ENCODE measurements at places on chromosomes 2 and 18.

DNA sequence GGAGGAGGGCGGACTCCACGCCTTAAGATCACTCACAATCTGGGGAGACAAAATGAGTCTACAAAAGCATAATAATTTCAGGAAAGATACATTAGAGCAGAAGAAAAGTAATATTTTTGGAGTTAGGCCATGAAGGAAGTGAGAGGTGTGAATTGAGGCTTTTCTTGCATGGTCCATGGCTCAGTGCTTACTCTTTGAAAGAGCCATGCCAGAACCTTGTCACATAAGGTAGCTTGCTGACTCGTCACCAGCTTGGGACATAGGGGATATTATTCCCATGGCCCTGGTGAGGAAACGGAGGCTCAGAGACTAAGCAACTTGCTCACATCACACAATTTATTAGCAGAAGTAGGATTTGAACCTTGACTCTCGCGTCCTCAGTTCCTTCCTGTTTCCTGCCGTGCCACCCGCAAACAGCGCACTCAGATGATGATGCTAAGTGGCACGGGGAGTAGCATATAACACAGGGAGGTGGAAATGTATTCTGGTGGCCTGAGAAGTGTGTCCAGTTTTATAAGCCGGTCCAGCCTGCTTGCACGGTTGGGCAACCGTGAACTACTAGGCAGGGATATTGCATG is 312.2 kb upstream of the EPAS1 start:
- no peak for DNase-seq

GRCh38 chr18:68972176-68972575 is 174.3 kb downstream of the CCDC102B start:
- no peak for DNase-seq

GRCh38 chr2:111042261-111042660 is 78.5 kb upstream of the BCL2L11 start:
- DNase-seq = no peak

GRCh38 chr2:15892151-15892880 is 48.0 kb upstream of the MYCN start:
- no peak for DNase-seq

- no peak for DNase-seq
Measured at GRCh38 chr2:48274040-48274439, 255.9 kb upstream of the STON1 start.

DNA sequence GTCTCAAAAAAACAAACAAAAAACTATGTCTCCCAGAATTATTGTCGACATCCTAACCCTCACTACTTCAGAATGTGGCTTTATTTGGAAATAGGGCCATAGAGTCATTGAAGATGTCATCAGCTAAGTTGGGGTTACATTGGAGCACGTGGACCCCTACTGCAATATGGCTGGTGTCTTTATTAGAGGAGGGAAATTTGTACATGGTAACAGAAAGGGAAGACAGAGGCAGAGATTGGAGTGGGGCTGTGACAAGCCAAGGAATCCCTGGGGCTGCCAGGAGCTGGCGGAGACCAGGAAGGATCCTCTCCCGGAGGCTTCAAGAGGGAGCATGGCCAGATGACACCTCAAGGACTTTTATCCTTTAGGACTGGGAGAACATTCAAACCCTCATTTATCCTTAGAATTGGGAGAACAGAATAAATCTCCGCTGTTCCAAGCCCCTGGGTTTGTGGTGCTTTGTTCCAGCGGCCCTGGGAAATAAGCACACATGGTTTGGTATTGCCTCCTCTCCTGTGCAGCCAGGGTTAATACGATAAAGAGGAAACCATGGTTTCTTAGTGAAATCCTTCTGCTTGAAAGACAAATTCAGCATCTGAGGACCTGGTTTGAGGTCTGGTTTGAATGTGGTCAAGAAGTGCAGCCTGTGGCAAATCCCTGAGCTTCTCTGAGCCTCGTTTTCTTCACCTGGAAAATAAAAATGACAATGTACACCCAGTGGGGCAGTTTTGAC is 184.7 kb downstream of the MYCN start:
- no peak for DNase-seq

DNA sequence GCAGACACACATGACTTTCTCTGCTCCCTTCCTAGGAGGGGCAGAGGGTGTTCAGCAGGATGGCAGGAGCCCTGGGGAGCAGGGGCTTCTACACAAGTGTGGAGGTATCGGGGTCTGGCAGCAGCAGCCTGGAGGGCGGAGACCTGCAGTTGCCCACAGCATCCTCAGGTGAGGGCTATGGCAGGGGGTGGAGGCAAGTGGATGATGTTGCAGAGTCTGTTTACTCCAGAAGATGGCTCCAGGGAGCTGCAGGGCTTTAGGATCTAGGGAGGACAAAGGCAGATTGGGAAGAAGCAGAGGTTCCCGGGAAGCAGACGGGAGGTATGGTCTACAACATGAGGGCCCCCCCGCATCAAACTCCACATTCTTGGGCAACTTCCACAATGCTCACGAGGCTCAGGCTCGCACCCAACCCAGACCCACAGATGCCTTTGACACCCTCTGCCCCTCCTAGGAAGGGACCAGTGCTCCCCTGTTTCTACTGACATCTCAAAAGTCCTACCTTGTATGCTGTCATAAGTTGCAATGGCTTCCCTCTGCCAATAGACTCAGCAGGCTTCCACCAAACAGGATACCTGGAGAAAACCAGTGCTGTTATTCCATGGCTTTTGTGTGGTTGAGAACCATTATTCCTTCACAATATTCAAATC is 12.0 kb upstream of the ATP6V1C2 start:
- no peak for DNase-seq

DNA sequence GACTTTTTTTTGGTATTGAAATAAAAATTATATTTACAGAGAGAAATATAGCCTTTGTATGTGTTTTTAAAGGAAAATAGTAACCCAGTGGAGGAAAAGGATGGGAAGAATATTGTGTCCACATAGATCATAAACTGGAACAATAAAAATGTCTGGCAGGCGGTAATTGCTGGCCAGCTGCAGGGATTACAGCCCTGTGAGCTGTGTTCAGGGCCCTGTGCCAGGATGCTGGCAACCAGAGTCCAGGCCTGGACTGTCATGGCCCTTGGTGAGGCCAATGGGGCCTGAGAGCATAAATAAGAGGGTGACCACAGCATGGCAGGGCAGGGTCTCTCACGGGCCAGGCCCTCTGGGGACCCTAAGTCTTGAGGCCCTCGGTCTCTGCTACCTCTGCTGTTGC is 171.2 kb downstream of the ACOXL start:
- DNase-seq = no peak

DNA sequence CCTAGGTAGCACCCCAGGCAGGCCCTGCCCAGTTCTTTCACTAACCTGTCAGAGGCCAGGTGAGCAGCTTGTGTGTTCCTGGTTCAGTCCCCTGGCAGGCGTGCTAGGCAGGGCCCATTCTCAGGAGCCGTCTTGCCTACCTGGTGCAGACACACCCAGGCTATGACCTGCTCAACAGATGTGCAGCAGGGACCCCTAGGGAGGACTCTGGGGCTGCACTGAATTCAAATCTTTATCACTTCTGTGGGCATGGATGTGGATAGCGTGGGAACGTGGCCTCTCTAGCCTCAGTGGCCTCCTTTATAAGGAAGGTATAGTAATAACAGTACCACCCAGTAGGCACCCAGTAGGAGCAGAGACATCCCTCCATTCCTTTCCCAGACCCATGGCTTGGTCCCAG is 48.4 kb downstream of the PLEKHB2 start:
- DNase-seq = no peak

DNA sequence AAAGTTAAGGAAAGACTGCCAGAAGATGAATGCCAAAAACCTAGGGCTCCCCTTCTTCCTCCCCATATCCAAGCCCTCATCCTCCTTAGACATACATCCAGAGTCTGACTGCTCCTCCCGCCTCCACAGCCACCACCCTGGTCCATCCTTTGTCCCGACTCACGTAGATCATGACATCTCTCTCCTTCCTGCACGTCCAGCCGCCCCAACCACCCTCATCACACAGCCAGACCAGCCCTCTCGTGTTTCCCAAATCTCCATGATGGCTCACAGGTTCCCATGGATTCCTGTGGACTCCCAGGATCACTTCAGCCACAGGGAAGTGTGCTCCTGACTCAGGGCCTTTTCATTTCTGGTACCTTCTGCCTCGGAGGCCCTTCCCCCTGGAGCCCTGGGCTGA is 47.8 kb upstream of the CAB39 start:
- DNase-seq = no peak

- no peak for DNase-seq
Measured at GRCh38 chr2:196184921-196185320, 13.5 kb upstream of the STK17B start.

GRCh38 chr18:41320100-41320499 is 634.9 kb upstream of the PIK3C3 start:
- DNase-seq = no peak

DNA sequence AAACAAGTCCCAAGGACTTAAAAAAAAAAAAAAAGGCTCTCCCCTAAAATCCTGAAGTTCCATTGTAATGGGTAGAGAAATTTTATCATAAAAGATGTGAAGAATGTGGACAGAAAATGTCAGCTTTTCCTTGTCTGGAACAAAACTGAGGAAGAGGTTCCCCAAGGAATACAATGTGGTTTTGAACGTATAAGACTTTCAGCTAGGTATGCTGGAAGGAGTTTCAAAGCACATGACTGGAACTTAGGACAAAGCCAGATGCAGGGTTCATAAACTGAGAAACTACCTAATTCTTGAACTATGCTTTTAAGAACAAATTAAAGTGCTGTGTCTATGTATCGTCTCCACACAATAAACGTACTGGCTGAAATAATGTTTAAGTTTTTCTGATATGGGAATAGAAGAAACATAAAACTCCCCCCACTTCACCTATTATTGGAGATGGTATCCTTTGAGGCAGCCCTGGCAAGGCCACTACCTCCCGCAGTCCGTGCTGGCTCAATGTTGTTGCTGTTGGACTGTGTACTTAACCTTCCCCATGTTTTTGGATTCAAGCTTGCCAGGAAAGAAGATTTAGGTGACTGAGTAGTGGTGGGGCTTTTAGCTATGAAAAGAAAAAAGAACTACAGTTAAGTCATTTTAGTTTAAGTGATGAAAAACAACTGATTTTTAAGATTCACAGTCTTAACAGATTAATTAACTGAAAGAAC is 84.2 kb upstream of the DNER start:
- DNase-seq = no peak

- DNase-seq = no peak
Measured at GRCh38 chr2:124091721-124092120, 66.6 kb downstream of the CNTNAP5 start.

DNA sequence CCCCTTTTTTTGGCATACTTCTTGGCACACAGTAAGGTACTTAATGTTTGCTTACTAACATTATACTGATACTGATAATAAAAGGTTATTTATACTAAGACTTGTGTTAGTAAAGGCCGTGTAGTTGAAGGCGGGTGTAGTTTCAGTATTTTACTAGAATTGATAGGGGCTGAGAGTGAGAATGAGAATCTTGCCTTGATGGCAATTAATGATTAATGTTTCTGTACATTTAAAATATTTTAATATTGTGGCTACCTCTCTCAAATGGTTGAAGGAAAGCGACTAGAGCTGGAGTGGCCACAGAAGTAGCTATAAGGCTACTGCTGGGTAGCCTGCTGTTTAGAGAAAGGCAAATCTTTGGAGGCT is 29.3 kb downstream of the PELI1 start:
- DNase-seq = no peak

DNA sequence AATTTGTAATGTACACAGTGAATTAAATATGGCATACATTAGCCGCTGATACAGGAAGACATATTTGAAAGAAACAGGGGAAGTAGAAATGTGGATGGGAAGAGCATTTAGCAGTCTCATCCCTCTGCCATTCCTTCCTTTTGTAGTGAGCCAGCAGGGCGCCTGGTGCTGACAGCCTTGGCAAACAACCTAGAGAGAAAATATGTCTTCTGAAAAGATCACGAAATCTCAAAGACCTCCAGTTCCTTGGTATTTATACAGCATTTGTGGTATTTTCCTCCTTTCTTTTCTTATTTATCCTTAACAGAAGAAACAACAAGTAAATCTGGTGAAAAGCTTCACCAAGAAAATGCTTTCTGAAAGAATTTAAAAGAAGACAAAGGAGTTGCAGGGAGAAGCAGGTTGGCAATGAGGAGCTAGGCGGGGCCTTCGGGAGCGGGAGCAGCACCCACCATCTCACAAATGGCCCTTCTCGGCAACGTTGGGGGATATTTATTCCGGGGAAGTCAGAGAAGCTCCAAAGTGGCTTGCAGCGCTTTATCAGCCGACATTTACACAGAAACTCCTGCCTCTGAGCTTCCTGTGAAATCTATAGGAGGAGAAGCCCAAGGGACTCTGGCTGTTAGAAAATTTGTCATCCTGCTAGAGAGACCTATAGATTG is 406.1 kb upstream of the NRP2 start:
- no peak for DNase-seq

DNA sequence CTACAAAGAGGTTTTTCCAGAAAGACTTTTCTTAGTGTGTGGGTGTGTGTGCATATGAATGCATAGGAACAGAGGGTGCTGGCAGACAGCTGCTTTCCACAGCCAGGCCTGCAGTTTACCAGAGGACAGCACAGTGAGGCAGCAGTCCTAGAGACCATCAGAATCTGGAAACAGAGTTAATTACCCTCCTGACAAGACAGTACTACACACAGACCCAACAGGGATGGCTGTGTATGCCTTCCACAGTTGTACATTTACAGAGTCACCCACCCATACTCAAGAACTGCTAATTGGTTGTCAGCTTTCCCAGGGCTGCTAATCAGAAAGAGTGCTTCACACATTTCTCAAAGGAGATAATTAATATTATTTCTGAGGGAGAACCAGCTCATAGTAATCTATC is 104.7 kb downstream of the FEZ2 start:
- DNase-seq = no peak

DNA sequence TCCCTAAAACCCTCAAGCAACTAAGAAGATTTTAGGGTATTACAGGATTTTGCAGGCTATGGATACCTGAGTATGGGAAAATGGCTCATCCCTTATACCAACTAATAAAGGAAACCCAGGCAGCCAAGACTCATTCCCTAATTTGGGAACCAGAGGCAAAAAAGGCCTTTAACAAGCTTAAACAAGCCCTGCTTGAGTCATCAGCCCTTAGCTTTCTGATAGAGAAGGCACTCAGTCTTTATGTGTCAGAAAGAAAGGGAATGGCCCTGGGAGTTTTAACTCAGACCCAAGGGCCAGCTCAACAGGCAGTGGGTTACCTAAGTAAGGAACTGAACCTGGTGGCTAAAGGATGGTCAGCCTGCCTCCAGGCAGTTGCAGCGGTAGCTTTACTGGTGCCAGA is 96.9 kb upstream of the RMP24 start:
- no peak for DNase-seq

DNA sequence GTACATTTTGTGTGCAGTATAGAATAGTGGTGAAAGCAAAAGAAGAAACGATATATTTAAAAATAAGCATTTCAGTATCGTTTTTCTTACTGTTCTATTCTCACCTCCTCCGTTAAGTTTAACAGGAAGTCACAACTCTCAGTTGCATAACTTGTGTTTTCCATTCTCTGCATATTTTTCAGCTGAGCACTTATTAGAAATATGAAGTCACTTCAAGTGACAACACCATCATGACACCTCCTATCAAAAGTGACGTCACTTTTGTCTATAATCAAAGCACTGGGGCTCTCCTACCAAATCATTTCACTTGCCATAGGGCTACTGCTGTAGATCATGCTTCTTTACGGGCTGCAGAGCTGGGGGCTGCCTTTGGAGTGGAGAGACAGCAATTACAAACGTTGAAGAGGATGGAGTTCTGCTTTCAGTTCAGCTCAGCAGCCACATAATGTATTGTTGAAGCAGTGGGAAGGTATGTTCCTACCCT is 36.3 kb downstream of the STAT4 start:
- DNase-seq = no peak

- no peak for DNase-seq
Measured at GRCh38 chr2:72205504-72205881, 57.8 kb upstream of the CYP26B1 start.
